Activated T-helper 1 cell treated with anti-CD3 and anti-CD28 coated beads, Interleukin-12 subunit alpha, Interleukin-12 subunit beta, Interleukin-2, Interleukin-4 antibody, amounts not matched to agents 30 ng/mL and 10 ng/mL and 1 ng/mL, durations not matched to agents 14 hours and 24 hours and 36 hours (primary cell): ENCODE measurements at places on chromosomes 11 and 22.

GRCh38 chr11:19703211-19703610, 9.4 kb upstream of the NAV2 start:
- no peak for DNase-seq

DNA sequence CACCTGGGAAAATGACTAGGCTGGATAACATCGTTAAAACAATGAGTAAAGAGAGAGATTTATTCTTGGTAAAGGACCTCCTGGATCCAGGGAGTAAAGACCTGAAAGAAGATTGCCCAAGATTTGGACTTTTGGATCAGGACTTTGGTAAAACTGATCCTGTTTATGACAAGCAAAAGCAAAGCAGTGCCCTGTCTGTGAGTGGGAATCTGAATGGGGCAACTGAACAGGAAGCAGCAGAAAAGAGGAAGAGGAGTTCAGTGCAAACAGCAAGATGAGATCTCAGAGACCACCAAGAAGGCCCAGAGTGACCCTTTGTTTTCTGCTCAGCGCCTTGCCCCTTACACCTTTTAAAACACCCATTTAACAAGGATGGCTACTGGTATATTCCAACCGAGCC, 122.0 kb downstream of the VPREB1 start:
- no peak for DNase-seq

- DNase-seq: peak; percentile 5
These were observed 1.0 kb downstream of the CCDC86 start for GRCh38 chr11:60842668-60843600.

DNA sequence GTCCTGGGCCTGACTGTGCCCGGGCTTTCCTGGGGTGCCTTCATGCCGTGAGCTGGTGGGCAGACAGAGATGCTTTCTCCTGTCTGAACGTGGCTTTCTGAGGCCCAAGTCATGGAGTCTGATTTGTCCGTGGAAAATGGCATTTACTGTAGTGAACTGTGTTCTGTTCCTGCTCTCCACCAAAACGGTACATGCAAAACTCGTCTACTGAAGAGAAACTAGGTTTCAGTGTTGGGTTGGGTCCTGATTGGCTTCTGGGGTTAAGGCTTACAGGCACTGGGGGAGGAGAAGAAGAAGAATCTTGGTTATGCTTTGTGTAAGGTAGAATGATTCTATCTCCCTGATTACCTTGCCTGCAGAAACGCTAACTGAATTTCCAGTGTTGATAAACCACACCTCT, 541.7 kb downstream of the NTM start:
- DNase-seq: no peak

GRCh38 chr11:35539256-35539655, 13.8 kb upstream of the PAMR1 start:
- no peak for DNase-seq

DNA sequence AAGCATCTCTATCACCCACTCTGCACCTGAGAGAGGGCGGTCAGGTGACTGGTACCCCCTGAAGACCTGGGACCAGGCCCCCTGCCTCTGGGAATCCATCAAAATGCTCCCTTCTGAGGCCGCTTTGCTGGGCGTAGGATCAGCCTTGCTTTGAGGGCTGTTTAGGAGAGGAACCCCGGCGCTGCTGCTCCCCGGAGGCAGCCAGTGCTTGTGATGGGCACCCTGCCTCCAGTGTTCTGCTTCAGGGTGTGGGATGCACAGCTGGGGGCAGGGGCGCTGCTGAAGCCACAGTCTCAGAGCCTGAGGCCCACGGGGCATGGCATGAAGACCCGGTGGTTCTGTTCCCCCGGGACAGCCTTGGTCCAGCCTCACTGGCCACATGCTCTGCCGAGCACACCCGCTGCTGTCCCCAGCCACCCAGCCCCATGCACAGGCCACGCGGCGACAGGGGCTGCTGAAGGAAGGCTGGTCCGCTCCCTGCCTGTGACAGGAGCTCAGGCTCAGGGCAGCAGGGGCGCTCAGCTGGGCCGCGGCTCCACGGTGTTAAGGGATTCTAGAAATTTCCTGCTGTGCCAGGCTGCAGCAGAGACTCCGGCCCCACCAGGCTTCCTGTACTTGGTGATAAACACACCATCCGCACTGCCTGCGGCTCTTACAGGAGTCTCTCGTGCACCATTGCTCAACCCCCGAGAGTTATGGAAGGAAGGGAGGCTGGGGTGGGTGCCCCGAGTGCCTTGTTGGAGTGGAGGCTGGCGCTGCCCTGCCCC, 91.0 kb downstream of the KCNQ1 start:
- no peak for DNase-seq

GRCh38 chr22:28815111-28815510, 14.7 kb upstream of the XBP1 start:
- no peak for DNase-seq

DNA sequence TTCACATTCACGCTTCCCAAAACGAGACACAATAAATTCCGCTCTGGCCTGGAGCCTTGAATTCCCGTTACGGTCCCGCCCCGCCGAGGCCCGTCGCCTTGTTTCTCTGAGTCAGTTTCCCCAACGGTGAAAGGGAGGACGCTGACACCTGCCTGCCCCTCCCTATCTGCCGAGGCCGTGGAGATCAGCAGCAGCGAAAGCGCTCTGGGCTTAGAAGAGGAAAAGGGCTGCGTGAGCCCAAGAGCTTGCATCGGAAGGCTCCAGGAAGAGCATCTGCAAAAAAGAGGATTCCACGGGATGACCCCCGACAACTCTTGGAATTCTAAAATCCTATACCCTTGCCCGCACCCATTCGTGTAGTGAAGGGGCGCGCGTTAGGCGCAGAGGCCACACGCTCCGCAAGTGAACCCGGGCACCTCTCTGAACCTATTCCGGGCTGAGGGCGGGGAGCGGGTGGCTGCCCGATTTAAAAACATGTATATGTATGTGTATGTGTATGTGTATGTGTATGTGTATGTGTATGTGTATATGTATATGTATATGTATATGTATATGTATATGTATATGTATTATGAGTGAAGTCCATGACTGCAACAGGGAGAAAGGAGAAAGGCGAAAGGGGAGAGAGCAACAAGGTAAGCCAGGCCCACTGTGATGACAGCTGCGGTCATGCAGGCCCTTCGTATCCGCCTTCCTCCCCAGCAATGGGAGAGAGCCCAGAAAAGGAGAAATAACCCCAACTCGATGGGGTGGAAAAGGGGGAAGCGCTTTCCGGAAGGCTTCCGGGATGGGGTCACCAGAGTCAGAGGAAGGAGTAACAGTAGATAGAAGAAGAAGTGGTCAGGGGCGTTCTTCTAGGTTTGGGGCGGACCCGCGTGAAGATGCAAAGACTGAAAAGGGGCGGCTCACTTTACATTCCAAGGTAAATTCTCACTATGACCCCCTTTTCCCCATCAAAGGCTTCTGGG, 948 bp upstream of the MRTFA start:
- DNase-seq: peak; percentile 29

- no peak for DNase-seq
These were observed 231.4 kb downstream of the BLID start for GRCh38 chr11:121884626-121885025.

GRCh38 chr22:46444390-46444854, 93.0 kb downstream of the CELSR1 start:
- DNase-seq: no peak

DNA sequence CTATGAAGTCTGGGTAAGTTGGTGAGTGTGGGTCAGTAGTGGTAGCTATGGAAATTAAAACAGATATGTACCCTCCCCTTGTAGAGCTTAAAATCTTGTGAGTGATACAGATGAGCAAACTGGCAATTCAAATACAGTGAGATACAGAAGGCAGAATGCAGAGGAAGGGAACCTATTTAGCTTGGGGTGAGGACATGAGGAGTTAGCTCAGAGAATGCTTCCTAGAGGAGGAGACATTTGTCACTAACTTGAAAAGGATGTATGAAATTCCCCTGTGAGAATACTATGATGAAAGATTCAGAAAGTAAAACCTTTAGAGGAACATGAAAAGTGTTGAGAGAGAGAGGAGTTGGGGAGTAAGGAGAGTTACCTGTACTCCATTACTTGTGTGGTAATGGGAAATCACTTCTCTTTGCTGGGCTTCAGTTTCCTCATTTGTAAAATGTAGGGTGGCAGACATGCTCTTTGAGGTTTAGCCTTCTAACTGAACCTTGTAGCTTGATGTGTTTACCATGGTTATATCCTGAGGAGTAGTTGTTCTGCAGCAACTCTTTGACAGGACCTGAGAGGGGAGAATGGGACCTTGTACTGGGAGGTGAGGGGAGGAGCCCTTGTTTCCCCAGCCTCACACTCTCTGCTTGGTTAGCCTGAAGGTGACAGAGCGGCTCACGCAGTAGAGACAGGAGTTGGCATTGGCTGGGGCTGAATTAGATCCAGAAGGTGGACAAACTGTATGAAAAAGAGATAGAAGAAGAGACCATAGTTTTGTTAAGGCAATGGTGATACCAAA, 17.9 kb downstream of the SWAP70 start:
- no peak for DNase-seq

DNA sequence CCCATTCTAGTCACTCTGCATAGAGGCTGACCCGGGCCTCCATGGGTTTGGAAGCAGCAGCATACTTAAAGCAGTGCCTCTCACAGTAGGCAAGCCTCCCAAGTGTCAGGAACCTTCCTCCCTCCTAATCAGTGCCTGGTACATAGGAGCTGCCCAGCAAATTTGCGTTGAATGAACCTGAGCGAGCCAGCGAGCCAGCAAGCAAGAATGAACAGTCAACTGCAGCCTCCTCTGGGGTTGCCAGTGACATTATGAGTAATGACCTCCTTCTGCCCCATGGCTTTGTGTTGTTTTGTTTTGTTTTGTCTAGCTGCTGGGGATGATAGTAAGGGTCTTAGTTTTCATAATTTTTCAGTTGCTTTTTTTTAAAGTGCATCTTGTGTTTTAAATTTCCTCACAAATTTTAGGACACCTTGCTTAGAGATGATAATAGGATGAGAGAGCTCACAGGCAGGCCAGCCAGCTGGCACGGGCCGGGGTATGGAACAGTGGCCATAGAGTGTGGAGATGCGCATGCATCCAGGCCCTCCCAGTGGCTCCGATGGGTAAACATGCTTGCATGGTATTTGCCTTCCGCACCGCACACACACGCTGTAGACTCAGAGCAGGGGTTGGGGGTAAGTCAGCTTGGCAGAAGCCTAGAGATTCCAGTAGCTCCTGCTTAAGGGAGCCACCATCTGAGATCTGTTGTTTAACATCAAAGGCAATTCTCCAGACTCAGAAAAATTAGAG, 36.1 kb downstream of the TTC12 start:
- no peak for DNase-seq

- DNase-seq: no peak
These were observed 3.5 kb downstream of the LRRC56 start for GRCh38 chr11:540583-541432.

DNA sequence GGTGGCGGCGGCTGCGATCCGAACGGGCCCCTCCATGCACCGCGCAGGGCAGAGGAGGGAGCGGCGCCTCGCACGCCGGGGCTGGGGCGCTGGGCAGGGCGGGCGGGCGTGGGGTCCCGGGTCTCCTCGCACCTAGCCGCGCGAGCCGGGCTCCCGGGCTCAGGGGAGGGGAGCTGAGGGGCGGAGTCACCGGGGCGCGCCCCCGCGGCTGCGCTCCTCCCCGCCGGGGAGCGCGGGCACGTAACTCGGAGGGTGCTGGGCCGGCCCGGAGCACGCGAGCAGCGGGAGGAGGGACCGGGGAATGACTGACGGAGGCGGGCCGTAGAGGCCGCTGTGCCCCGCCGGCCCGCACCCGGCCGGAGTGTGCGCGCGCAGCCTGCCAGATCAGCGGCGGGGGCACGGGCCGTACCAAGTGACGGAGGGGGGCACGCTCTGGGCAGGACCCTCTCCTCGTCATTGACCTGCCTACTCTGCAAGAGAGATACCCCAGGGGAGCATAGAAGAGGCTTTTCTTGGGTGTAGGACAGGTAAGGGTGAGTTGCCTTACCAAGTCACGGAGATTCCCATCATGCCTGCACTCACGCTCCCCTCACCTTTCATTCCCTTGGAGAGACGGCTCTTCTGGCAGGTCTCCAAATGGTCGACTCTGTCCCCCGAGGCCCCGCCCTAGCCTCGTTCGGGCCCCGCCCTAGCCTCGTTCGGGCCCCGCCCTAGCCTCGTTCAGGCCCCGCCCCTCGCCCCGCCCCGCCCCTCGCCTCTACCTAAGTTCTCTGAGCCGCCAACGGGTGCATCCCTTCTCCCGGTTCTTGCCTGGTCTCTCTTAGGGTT, at the start of gene CDON:
TSS of gene CDON (minus strand) at position 188 of the 828 bp plus-strand sequence. CDS start 39,390 bp downstream, outside the sequence.
- peak; percentile 90 for DNase-seq

- DNase-seq: no peak
These were observed 89.7 kb downstream of the FAM76B start for GRCh38 chr11:95699631-95700470.

GRCh38 chr11:67163006-67163405, 43.9 kb downstream of the KDM2A start:
- no peak for DNase-seq

DNA sequence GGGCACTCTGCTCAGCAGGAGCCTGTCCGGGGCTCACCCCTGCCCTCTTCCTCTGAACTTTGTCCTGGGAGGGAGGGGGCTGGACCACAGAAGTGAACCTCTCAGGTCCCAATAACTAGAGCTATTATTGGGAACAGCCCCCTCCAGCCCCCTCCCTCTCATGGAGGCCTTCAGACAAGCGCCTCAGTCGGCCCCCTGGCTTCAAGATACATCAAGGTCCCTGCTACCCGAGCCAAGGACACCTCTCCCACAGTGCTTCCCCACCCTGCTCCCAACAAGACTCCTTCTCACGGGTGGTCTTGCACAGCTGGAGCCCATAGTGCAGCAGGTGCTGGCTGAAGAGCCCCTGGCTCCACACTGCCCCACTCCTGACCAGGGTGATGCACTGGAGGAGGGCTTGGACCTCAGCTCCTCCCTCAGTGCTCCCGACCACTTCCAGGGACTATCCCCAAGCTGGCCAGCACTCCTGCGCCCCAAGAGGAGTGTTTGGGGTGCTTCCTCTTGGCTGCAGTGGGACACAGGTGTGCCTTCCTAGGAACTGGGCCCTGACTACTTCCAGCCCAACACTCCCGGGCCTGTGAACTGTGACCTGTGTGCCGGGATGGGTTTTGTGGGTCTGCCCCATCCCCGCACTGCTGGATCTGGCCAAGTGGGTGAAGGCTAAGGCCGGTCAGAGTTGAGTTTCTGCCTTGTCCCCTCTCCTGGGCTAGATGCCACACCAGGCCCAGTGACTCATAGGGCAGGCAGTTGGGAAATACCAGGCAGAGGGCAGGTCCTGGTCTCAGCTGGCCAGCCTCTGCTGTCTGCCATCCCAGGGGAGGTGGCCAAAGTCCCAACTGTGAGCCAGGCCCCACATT, 2.2 kb downstream of the PNPLA2 start:
- DNase-seq: no peak

DNA sequence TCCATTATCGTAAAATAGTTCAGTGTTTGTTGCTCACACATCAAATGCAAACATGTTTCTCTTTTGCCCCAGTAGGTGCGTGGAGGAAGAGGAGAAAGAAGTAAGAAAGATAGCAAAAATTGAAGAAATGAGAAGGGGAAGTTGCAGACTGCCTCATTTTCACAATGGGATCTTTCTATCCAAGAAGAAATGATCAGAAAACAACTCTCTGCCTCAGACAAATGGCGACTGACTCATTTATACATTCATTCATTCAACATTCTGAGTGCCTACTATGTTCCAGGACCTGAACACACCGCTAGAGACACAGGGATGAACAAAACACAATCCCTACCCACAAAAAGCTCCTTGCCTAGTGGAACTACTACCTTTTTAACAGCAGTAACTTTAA, 367 bp downstream of the HPS5 start:
- DNase-seq: no peak

GRCh38 chr22:42472671-42473070, 40.5 kb upstream of the NFAM1 start:
- DNase-seq: no peak
